T-helper 22 cell (primary cell): ENCODE measurements at places on chromosomes 2 and 18.

DNA sequence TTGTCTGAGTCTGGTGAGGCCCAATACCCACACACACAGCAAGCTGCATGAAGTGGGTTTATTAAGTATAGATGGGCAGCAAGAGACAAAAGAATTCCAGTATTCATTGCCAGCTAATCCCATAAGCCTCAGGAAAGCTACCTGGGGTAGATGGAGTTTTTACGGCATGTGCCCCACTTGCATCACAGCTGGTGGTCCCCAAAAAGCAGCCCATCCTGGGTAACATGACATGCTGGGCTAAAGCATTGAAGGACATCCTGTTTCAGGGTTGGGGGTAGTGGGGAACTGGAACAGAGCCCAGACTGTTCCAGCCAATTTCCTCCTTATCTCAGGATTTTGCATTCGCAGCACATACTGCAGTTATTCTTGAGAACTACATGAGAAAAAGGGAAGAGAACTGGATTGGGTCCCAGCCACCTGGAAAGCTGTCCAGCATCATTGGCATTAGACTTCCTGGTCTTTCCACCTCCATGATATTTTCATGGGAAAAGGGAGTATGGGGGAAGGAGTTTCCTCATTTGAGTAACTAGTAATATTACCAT, 240.1 kb upstream of the MMADHC start:
- DNase-seq: no peak

GRCh38 chr2:75162897-75163296, 36.4 kb downstream of the TACR1 start:
- no peak for DNase-seq

DNA sequence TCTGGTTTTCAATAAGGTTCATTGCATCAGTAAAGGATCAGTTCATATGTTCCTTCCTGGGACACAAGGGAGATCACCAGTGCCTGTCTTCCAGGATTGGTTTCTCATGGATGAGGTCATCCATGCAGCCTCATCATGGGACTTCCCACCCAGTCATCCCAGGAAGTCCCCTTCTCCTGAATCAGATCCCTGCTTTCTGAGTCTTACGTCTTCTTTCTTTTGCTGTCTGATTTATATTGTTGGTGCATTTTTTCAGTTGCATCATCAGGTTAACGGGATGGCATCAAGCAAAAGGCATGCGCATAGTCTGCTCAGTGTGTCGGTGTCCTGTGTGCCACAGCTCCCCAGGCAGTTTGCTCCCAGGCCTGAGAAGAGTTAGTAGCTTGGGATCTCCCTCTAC, 105.9 kb downstream of the SOX11 start:
- no peak for DNase-seq

DNA sequence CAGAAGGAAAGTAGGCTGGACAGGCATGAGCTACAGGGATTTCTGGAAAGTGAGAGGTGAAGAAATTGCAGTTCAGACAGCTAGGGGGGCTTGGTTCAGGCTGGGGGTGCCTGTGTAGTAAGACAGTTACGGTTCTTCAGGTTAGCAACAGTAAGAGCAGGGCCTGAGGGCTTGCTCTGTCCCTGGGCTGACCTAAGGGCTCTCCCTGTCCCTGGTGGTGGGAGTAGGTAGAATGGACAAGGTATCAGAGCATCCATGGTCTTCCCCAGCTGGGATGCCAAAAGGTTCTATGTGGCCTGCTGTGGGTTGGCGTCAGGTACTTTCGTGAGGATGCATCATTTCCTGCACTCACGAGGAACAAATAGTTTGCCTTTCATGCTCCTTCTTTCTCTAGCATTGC, 34.6 kb upstream of the TACR1 start:
- DNase-seq: no peak

DNA sequence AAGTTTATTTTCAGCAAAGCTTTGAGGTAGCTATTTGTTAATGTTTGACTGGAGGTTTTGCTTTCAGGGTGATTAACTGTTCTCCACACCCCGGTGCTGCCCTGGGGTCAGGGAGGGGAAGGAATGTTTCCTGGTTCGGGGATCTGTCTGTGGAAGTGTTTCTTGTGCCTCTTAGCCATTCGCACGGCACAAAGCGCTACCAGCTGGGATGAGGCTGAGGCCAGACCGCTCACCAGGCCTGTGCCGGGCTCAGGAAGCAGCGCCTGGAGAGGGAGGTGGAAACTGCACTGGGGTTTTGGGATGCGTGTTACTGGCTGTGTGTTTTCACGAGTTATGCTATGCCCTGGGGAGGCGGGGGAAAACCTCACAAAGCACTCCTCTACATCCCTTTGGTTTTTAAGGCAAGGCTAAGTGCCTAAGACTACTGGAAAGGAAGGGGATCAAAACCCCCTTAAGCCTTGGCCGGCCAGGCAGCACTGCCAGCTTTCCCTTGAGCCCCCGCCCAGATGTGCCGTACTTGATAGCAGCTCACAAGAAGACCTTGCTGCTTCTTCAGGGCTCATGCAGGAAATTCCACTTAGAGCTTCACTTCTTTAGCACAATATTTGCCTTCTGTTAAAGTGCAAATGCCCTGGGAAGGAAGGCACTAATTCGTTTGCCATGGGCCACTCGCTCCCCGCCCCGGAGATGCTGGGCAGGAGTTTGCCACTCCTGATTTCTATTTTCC, 65.7 kb upstream of the CNGA3 start:
- DNase-seq: no peak

DNA sequence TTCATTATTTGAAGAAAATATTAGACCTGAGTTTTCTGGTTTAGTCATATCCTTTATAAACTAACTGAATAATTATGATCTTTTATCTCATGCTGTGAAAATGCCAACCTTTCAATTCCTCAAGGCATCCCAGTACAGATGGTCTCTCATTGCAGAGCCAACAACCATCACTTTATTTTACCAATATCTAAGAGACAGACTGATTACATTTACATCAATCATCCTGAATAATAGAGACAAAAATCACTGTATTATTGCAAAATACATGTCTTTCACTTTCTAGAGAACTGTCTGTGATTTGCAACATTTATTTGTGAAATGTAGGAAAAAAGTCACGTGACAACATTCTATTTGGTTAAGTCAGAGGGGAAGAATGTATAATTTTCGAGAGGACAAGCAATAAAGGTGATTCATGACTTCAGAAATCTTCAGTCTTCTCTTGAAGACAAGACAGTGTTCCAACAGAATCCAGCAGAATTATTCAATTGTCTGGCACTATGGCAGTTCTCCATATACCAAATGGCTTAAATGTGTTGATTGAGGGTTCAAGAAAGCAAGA, 503.6 kb upstream of the SYT4 start:
- DNase-seq: no peak

DNA sequence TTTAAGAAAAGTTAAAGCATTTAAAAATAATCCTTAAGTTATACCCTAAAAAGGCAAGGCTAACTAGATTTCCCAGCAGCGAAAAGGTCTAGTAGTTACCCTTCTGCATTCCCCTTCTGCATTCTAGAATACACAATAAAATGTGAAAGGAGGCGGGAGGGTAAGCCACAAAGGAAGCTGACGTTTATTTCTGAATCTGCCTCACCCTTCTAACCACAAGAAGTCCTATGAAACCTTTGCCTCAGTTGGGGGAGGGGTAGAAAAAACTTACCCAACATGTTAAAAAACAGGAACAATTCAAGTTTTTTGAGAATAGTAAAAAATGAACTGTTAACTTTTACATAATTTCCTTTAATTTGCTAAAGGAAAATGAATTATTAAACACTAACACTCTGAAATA, 11.3 kb downstream of the STK17B start:
- peak; percentile 62 for DNase-seq

GRCh38 chr2:46328291-46328690, 31.1 kb downstream of the EPAS1 start:
- no peak for DNase-seq

- no peak for DNase-seq
These were observed 82.2 kb downstream of the PLB1 start for GRCh38 chr2:28577791-28578680.

- DNase-seq: no peak
These were observed 13.1 kb downstream of the NDUFB3 start for GRCh38 chr2:201084863-201085262.

- DNase-seq: no peak
These were observed 30.1 kb upstream of the THOC1 start for GRCh38 chr18:297936-298335.

DNA sequence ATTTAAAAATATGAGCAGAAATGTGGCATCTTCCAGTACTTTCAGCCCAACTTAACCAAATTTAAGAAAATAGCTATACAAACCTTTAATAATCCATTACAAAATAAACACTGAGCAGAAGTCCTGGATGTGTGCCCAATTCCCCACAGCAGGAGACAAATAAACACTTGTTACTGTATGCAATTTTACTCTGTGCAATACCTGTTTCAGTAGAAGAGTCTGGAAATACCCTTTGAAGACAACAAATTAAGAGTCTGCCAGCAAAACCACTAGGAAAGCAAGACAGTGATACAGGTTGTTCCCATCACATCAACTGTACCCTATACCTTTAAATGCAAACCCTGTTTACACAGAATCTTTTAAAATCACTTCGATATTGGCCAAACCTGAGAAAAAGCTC, 41.4 kb upstream of the RNU4ATAC start:
- DNase-seq: no peak

- no peak for DNase-seq
These were observed 228.0 kb downstream of the ATAD2B start for GRCh38 chr2:23698721-23699579.
